Bone marrow (tissue), 2 donors: ENCODE measurements at places on chromosomes 4 and X.
A peak's percentile ranks its signal among the peaks of the same experiment; 100 is the strongest.

GRCh38 chr4:187615972-187616371, 379.6 kb upstream of the ZFP42 start:
- DNase-seq, result no peak

DNA sequence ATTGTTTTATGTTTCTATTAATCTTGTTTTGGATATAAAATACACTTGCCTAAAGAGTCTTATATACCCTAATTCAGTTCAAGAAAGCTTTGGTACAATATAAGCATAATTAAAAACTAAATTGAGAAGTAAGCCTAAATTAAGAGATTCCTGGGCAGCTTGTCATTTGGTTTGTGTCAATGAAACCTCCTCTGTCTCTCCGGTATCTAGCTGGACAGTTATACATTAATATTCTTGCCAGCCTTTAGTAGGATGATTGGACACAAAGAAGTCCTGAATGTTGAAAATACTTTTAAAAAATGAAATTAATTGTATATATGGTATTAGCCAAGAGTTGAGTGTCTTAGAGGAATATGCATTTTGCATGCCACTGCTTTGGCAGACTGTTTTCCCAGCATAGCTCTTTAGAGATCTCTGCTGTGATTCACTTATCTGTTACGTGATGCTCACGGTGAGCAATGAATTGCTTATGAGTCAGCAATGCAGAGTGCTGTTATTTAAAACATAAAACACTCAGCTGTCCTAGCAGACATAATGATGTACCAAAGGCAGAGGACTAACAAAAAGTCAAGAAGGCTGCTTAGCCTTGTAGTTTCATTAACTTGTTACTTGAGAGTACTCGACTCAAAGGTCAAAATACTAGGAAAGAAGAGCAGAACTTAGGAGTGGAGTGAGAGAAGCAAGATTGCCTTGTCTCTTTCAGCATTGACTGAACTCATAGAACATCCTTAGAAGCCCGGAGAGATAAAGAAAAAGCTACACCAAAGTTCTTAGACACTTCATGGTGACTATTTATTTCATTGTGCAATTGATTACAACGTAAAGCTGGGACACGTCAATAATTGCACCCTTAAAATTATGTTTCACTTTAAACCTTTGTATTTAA, 1296.1 kb upstream of the PCDH7 start:
- DNase-seq, result no peak

- no peak for DNase-seq
Observed at GRCh38 chr4:159855731-159856130, 752.9 kb downstream of the RAPGEF2 start.

DNA sequence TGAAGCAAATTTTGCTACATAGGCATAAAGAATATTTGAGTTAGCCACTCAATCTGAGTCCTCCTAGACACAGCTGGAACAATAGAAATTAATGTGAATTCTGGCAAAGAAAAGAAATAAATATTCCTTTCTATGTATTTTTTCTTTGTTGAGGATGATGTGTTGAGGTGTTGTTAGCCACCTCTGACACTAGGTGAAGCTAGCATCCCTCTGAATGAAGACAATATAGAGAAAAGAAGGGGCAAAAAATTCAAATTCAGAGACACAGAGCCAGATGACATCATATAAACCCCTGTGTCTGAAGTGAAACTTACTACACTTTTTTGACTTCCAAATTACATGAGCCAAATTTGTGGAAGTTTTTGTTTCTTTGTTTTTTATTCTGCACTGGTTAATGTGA, 34.6 kb upstream of the TMPRSS11D start:
- DNase-seq, result no peak

DNA sequence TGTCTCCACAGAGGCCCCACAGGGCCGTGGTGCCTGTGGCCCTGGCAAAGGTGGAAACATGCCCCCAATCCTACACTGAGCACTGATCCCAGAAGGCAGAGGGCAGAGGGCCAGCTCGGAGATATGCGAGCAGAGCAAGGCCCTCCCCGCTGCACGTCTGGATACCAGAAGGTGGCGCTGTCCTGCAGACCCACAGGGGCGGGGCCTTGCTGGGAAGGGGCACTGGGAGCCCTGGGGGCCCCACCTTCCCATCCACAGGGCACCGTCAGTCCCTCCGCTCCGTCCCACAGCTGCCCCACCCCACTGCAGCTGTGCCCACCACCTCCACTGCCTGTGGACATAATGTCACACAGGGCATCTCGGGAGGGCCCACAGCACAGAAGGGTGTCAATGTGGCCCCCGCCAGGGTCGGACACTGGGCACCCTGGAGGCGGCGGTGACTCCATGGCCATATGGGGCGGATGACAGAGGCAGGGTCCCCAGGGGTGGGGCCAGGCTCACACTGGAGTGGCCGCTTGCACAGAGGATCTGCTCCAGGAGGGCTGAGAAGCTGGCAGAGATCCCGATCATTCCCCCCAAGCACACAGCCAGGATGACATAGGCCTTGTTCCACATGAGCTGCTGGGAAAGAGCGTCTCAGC, 4.8 kb downstream of the SLC49A3 start:
- no peak for DNase-seq

DNA sequence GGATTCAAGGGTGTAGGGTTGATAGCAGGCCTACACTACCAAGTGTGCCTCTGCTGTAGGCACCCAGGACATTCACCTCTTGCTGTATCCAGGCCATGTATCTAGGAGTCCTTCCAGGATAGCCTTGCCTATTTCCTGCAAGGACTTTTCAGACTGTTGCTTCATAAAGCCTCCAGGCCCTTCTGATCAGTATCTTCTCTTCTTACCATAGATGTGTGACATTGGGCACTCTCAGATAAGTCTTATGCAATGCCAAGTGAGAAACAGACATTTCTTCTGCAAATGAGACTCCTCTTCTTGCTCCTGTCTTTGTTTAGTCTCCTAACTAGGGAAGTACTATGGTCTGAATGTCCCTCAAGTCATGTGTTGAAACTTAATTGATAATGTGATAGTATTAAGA, 386.8 kb downstream of the ANKRD50 start:
- DNase-seq, result no peak

DNA sequence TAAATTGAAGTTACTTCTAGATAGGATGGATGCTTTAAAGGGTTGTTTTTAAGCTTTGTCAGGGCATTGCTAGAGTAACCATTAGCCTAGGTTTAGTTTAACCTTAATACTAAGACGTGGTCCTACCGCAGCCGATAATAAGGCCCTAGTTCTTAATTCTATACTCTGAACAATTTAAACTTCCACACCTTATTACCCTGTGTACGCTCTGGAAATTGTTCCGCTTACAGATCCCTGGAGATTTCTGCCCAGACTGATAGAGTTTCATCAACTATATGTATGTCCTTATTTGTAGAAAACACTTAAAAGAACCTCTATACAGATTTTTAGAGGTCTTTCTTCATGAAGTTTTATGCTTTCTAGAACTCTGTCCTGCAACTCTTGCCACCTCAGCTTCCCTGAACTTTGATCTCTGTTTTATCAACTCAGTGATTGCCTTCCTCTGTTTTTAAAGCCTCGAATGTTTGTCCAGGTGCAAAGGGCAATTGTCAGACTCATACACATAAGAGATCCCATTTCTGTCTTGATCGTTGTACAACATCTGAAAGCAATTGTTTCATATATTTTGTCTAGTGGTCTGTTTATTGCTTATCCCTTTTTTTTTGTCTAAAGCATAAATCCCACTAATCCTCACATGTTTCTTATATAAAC, 71.1 kb upstream of the VCX start:
- no peak for DNase-seq

GRCh38 chr4:88101165-88101564, 57.3 kb downstream of the ABCG2 start:
- peak; percentile 0 for DNase-seq

DNA sequence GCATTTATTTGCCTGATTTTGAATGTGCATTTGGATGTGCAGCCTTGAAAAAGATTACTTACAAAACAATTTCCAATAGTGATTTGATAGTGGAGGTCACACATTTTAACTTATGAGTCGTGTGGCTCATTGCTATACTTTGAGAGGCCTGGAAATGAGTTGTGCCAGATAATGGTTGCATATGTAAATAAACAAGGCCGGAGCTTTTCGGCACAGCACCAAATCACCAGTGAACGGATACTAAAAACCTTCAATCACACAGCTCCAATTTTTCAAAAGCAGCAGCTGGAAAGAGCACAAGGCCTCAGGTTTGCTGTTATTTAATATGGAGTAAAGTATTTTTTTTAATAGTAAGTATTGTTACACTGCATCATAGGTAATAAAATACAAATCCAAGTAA, 57.2 kb downstream of the NPY5R start:
- no peak for DNase-seq

- no peak for DNase-seq
Observed at GRCh38 chr4:23058165-23058776, 365.5 kb downstream of the GBA3 start.

GRCh38 chr4:82681754-82682153, 116.8 kb downstream of the SCD5 start:
- peak; percentile 33 for DNase-seq

DNA sequence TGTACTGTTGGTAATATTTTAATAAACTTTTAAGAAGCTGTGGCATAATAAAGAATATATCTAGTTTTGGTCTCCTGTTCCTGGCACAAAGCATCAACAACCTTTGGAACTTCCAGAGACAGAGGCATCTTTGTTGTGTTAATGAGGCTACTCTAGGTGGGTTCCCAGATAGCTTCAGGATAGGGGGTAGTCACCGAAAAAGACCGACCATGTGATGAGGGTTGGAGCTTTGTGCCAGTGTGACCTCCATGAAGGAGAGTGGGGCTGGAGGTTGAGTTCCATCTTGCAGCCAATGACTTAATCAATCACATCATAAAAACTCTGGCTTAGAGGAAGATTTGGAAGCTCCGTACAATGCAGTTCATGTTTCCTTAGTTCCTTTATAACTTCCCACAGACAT, 9.9 kb downstream of the PPAT start:
- no peak for DNase-seq
